AG04449 (cell line): ENCODE measurements at places on chromosomes 4 and X.

DNA sequence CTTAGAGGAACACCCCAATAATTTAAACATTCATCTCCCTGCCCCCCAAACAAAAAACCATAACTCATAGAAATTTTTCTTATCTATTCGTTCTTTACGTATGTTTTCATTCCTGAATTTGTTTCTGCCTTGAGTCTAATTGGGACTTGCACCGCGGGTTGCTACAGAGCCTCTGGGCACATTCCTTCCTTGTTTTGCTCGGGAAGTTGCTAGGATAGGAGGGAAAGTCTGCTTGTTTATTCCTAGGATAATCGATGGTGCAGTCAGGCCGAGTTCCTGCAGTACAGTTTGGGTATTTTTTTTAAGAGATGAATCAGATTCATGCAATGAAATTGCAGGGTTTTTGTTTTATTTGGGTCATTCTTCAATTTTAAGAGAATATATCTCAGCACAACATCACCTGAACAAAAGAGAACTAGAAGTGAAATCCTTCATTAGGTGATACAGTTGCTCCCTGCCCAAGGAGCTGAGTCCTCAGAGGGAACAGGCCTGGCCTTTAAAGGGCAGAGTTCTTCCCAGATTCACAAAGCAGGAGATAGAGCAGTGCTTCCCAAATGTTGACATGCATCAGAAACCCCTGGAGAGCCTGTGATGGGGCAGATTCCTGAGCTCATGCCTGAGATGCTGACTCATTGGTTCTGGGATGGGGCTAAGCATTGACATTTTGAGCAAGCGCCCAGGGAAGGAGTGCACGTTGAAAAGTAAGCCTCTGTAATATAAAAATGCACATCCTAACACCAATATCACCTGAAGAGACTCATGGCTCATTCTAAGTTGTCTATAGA, 114.9 kb upstream of the FAM9B start:
- no peak for DNase-seq

DNA sequence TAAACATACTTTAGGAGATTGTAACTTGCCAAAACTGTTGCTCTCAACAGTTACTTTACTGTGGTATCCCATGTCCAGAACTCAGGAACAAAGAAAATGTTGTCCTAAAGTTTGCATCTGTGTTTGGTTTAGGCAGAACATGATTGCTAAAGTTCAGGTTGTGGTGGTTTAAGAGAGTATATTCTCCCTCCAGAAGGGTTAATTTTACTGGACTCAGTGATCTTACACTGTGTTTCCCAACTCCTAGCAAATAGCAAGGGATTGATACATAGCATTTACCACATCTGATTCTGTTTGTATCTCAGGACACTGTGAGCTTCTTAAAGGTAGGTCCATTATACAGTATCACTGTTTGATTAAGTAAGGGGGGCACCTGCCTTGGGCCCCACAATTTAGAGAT, 13.3 kb upstream of the DCK start:
- no peak for DNase-seq

DNA sequence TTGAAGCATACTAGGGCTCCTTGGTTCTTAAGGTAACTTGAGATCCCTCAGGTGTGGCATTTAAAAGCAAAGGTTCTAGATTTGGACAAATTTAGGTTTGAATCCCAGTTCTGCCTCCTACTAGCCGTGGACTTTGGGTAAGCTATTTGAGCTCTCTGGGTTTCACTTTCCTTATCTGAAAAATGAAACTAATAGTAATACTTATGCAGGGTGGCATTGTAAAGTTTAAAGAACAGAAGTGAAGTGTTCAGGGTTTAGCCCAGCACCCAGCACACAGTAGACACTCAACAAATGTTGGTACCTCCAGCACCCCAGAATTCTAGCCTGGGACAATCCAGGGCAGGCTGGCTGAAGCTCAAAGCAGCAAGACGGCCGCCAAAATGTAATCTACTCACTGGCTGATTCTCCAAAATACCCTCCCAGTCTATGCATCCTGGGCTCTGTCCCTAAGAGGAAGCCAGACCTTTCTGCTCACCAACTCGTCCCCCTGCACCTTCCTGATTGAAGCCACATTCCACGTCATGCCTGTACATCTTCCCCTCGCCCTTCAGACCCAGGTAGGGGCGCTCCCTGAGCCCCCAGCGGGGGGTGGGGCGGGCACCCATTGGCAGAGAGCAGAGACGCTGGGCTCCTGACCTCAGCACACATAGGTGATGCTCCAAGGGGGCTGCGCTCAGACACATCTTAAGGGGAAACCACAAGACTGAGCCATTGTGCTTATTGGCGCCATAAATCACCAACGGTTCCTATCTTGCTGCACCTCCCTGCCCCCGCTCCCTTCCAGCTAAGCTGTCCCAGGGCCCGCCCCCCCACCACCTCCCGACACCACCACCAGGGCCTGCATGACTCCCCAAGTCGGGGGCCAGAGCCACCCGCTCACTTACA, 160.6 kb downstream of the BCOR start:
- DNase-seq: no peak

- no peak for DNase-seq
Observed at GRCh38 chr4:176099314-176099713, 33.7 kb downstream of the WDR17 start.

- no peak for DNase-seq
Observed at GRCh38 chr4:14404730-14405129, 597.6 kb upstream of the CPEB2 start.

GRCh38 chr4:170758988-170759387, 669.2 kb upstream of the AADAT start:
- no peak for DNase-seq

DNA sequence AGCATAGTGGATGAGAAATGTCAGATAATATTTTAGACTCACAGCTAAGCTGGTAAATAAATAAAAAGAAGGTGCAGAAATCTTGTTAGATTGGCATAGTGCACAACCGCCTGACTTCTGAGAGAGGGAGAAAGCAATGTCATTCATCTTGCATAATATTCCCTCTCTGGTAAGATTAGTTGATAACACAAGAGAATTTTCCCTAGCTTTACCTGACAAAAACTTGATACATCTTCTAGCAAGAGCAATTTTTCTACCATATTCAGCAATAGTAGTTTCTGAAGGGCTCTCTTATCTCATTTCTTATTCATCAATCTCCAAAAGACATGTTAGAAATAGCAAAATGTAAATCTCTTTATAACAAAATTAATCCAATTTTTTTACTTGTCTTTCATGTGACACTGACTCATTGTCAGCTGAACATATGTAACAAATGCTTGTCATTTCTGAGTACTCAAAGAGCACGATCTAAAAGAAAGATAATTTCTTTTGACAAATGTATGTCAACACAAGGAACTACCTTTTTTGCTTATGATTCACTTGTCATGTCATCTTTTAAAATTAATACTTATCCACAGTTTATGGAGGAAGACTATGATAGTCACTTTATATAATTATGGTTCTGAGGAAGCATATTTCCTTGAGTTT, 240.0 kb downstream of the ARAP2 start:
- no peak for DNase-seq

GRCh38 chr4:185730849-185731608, 81.0 kb downstream of the SORBS2 start:
- DNase-seq: no peak

DNA sequence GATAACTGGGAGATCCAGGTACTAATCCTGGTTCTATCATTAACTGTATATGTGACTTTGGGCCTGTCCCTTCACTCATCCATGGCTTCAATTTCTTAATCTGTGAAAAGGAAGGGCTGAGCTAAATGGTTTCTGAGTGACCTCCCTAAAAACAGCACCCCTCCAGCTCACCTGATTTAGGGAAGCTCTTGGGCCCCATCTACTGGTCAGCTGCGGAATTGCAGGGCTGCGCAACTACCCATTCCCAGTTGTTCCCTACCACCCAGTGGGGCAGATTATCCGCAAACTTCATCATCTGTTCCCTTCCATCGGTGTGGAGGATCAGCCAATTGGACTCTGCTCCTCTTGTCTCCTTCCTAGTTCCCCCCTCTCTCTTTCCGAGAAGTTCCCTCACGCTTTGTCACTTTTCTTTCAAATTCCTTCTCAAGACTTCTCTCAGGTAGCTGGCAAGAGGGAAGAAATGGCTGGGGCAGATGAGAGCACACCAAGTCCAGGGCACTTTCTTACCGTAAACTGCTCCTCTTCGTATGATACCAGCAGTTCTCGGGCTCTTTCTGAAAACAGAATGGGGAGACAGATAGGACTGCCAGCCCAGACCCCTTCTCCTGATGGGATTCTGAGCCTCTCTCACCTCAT, 5.8 kb downstream of the LAS1L start:
- DNase-seq: no peak

DNA sequence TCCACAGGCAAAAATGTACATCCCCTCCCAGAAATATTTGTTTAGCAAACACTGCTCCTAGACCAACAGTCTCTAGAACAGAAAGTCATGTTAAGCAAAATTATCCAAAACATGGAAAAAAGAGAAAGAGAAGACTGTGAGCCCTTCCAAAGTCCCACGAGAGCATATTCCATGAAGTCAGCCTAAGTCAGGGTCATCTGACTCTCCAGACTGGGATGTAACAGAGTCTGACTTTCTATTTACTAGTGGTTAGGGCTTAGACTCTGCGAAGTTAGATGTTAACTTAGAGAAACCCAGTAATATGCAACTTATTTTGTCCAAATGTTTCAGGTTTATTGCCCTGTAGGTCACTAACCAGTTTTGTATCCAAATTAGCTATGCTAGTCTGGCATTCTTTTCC, 102.3 kb downstream of the MID1 start:
- no peak for DNase-seq

DNA sequence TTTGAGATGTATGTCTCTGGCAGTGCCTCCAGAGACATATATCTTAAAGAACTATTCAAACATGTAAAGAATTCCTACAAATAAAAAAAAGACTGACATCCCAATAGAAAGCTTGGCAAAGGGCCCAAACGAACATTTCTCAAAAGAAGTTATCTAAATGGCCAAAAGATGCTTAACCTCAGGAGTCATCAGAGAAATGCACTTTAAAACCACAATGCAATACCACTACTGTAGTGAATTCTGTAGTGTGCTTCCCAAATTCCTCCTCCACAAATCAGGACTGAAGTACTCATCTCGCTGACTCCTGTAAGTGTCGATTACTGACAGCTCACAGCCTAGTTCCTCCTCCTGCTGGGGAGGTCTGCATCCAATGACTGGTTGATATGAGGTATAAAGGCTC, 129.0 kb upstream of the MAMLD1 start:
- no peak for DNase-seq

- DNase-seq: no peak
Observed at GRCh38 chr4:5828005-5828391, 64.9 kb downstream of the CRMP1 start.

- no peak for DNase-seq
Observed at GRCh38 chrX:1463581-1463980, 10.9 kb upstream of the ASMTL start.

DNA sequence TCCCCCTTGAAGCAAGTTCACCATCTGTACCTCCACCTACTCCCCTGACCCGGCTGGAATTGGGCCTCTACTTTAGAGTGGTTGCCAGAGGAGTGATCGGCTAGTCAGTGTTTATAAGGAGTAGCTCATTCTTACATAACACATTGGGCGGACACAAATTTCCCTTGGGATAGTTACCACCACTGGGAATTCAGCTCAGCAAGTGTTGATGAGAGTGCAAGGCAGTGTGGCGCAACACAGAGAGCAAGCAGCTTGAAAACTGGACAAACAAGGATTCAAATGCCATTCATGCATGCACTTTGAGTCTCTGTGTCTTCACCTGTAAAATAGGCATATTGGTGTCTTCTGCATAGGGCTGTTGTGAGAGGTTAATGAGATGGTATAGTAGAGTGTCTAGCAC, 92.7 kb downstream of the STK32B start:
- no peak for DNase-seq
